Colonic mucosa (tissue), 4 donors: ENCODE measurements at places on chromosomes 6 and 20. TPM values are rescaled to one million over a fixed set of nuclear protein-coding genes. Genes with fewer than 3 reads are reported as not detected.

DNA sequence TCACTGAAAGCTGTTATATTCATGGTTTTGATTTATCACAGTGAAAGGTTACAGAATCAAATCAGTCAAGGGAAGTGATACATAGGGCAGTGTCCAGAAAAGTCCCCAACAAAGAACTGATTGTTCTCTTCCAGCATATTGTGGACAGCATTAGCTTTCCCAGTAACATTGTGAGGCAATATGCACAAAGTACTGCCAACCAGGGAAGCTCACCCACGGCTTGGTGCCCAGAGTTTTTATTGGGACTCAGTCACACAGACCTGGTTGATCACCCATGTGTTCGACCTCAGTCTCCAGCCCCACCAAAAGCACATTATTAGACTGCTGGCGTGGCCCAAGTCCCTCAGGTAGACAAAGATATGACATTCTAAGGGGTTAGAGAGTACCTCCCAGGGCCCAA lies 76.0 kb downstream of the LCA5 start:
- DNase-seq = no peak

DNA sequence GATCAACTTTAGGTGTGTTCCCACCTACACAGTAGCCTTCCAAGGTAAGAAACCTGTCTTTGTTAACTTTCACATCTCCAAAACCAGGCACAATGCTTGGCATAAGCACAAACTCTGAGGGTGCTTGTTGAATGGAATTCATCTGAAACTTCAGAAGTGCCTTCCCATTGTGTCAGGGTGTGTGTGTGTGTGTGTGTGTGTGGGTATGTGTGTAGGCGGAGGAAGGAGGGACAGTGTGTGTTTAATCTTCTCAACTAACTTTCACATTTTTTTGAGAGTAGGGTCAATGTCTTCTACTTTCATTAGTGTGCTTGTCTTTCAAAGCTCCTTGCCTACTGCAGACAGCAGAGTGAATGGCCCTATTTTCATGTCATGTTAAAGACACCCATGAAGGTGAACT lies 45.6 kb downstream of the PDE7B start:
- no peak for DNase-seq

- no peak for DNase-seq
Measured at GRCh38 chr20:53735536-53736050, 142.0 kb upstream of the ZNF217 start.

GRCh38 chr6:149271348-149272340 lies 45.9 kb upstream of the TAB2 start:
- no peak for DNase-seq

DNA sequence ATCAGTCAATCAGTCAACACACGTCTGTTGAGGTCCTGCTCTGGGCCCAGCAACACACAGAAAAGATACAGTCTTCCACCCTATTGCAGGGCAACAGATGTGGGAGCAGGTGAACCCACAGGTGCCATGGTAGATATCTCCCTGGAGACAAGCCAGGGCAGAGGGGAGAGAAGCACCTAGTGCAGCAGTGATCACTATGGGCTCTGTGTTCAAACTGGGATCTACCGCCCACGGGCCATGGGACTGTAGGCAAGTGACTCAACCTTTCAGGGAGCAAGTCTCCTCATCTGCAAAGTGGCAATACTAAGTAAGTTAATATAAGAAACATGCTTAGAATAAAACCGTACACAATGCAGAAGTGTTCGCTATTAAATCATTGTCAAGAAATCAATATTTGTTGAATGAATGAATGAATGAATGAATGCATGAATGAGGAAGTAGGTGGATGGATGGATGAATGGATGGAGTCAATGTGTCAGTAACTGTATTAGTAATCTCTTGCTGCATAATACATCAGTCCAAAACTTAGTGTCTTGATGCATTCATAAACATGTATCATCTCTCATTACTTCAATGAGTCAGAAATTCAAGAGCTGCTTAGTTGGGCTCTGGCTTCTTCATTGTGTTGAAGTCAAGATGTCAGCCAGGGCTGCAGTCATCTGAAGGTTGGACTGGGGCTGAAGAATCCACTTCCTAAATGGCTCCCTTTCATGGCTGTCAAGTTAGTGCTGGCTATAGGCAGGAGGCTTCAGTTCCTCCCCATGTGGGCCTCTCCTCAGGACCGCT lies 31.9 kb upstream of the NFATC2 start:
- DNase-seq = no peak

DNA sequence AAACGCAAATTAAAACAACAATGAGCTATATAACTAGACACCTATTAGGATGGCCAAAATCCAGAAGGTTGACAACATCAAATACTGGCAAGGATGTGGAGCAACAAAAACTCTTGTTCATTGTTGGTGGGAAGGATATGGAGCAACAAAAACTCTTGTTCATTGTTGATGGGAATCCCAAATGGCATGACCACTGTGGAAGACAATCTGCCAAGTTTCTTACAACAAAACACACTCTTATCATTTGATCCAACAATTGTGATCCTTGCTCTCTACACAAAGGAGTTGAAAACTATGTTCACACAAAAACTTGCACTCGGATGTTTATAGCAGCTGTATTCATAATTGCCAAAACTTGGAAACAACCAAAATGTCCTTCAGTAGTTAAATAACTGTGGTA lies 61.8 kb upstream of the LAMA2 start:
- no peak for DNase-seq

- DNase-seq = no peak
Measured at GRCh38 chr6:41511443-41512060, 34.6 kb upstream of the FOXP4 start.

The OR2B6 gene
- not detected for total RNA-seq

The EPHA7 gene
- total RNA-seq = 4.4 TPM

The OXT gene
- total RNA-seq = not detected
